Astrocyte of the cerebellum (primary cell): ENCODE measurements at places on chromosomes 1 and 21.

- no peak for DNase-seq
Observed at GRCh38 chr1:88736633-88737248, 52.7 kb downstream of the PKN2 start.

GRCh38 chr1:108082001-108082400 is 117.0 kb upstream of the VAV3 start:
- no peak for DNase-seq

- DNase-seq = peak; percentile 42
Observed at GRCh38 chr1:236534151-236534651, 10.4 kb downstream of the LGALS8 start.

DNA sequence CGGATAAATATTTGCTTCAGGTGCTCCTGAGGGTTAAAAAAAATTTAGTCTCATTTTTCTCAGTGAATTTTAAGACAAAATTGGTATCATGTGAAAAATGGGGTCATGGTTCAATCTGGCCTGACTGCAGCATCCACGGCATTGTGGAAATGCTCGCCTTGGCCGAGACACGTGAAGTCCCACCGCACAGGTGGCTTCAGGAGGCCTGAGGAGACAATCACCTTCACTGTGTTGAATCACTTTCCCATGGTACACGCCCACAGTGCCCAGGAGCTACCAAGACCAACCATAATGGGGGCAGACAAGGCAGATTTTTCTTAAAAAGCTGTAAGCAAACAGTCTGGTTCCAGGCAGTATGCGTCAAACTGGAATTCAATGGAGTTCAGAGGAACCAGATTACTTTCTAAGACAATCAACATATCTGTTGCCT is 11.0 kb upstream of the CPLANE2 start:
- no peak for DNase-seq

GRCh38 chr1:56963667-56964066 is 2.1 kb downstream of the C8B start:
- no peak for DNase-seq

- no peak for DNase-seq
Observed at GRCh38 chr1:202967684-202968281, 726 bp upstream of the CYB5R1 start.

- no peak for DNase-seq
Observed at GRCh38 chr1:21162740-21163464, 13.8 kb downstream of the EIF4G3 start.

- DNase-seq = peak; percentile 19
Observed at GRCh38 chr21:25862596-25862995, 127.8 kb downstream of the GABPA start.

DNA sequence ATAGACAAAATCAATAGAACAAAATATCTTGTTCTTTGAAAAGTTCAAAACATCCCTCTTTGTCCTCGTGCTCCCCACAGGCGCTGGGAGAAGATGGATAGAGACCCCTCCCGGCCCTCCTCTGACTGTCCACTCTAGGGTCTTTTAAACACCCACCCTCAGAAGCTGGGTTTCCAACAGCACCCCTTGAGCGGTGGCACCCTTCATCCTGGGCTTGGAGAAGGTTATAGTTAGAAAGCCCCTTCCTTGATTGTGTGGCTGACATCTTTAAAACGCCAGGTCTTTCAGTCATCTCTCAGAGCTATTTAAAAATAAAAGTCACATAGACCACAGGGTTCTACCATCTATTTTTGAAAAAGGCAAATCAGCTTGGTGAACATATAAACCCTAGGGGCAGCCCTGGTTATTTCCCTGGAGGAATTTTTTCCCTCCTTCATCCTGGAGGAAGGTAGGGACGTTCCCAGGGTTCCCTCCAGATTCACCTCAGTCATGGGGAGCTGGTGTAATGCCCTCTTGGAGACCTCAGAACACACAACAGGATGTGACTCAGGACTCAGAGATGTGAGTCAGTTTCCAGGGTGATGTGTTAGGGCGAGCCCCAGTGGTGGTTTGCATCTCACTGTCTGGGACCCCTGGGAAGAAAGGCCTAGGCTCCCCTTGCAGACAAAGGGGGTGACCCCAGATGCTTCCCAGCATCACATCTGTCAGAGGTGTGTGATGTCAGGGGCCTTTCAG is 138.5 kb downstream of the CLIC6 start:
- peak; percentile 91 for DNase-seq
